ENCODE measurements at places on chromosomes 6 and 20.

- no peak for DNase-seq
Observed at GRCh38 chr6:43942011-43942442, 172.0 kb downstream of the VEGFA start.

- no peak for DNase-seq
Observed at GRCh38 chr20:51486197-51487005, 56.1 kb downstream of the NFATC2 start.

- DNase-seq = peak; percentile 99
Observed at GRCh38 chr6:43702534-43703440, 15.2 kb upstream of the MRPS18A start.

GRCh38 chr6:46323966-46324622 is 153.3 kb upstream of the ENPP5 start:
- DNase-seq = no peak

- DNase-seq = no peak
Observed at GRCh38 chr6:142940487-142940886, 4.5 kb downstream of the HIVEP2 start.

DNA sequence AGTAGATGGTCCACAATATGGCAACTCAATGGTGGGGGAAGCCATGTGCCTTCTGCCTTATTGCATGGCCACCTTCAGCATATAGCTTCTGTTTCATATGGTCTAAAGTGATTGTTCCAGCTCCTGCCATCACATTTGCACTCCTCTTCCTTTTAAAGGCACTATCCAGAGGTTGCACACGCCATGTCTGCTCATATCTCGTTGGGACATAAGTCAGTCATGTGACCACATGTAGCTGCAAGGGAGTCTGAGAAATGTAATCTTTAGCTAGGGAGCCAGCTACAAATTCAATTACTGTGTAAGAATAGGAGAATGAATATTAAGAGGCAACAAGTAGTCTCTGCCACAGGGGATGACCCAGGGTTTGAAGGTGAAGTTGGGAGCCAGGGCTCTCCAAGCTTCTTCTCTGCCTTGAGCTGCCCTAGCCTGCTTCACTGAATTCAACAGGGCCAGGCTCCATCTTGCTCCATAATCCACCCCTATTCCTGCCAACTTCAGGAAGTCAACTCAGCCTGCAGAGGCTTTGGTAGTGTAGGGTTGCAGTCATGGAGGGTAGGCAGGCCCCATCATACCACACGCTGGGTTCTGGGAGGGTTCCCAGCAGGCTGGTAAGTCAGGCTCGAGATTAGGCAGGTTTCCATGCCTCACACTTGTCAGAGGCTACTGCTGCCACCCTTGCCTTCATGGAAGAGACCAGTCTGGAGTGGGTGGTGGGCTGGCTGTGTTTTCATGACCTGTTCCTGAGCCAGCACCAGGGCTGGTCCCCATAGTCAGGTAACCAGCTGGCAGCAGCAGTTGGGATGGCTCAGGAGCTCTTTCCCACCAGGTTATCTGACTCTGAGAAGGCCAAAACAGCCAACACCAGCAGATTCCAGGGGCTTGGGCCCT is 56.7 kb upstream of the SAYSD1 start:
- no peak for DNase-seq
